A549 (cell line): ENCODE measurements at places on chromosomes 1 and 21. TPM values are rescaled to one million over a fixed set of nuclear protein-coding genes. Genes with fewer than 3 reads are reported as not detected.

DNA sequence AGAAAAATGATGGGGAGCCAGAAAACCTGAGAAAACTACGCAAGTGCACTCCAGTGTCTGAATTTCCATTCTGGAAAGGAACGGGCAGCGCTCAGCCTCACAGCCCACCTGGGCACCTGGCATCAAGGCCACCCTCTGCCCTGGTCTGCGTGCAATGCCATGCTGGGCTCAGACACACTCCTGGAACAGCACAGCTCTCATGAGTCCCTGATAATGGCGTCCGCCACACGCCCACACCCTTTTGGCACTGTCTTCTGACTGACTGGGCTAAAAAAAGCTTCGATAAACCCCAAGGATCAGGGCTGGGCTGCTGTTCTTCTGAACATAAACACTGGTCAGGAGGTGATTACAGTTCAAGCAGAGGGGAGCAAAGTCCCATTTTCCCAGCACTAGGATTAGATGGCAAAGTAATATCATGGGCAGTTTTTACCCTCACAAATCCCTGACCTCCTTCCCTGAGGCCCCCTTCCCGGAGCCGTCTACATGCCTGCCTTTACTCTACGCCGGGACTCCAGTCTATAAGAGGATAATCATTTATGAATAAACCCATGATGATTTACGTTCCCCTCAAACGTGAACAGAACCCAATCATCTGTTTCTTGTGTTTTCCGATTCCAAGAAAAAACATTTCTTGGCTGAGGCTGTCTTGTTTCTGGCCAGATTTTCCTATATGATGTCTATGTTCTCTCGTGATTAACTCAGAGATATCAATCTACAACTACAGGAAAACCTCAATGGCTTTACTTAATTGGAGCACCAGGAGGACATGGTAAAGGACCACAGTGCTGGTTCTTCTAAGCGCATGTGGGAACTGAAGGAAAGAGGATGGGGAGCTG, 22.6 kb downstream of the RCAN1 start:
- no peak for DNase-seq

The CFAP107 gene
- not detected in 3 replicates for polyA plus RNA-seq

- DNase-seq: no peak
These were observed 947 bp upstream of the RIT1 start for GRCh38 chr1:155912056-155912536.

DNA sequence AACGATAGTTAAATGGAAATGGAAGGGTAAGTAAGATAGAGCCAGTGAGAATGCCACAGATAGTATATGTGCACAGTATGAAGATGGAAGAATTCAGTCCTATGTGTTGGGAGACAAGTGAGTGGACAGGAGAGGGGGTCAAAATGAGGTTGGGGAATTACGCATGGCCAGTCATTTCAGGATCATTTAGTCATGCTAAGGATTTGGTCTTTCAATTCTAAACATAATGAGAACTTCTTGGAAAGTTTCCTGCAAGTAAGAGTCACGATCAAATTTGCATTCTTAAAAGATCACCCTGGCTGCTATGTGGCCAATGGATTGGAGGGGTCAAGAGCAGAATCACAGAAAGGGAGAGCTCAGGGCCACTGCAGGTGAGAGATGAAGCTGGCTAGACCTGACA, 64.0 kb upstream of the KCNK2 start:
- DNase-seq: no peak

- DNase-seq: peak; percentile 40
These were observed 9.6 kb downstream of the ACKR1 start for GRCh38 chr1:159214149-159214760.

- DNase-seq: no peak
These were observed 14.7 kb upstream of the CEP350 start for GRCh38 chr1:179939941-179940340.

GRCh38 chr1:186473047-186473446, 12.1 kb upstream of the PDC start:
- no peak for DNase-seq

DNA sequence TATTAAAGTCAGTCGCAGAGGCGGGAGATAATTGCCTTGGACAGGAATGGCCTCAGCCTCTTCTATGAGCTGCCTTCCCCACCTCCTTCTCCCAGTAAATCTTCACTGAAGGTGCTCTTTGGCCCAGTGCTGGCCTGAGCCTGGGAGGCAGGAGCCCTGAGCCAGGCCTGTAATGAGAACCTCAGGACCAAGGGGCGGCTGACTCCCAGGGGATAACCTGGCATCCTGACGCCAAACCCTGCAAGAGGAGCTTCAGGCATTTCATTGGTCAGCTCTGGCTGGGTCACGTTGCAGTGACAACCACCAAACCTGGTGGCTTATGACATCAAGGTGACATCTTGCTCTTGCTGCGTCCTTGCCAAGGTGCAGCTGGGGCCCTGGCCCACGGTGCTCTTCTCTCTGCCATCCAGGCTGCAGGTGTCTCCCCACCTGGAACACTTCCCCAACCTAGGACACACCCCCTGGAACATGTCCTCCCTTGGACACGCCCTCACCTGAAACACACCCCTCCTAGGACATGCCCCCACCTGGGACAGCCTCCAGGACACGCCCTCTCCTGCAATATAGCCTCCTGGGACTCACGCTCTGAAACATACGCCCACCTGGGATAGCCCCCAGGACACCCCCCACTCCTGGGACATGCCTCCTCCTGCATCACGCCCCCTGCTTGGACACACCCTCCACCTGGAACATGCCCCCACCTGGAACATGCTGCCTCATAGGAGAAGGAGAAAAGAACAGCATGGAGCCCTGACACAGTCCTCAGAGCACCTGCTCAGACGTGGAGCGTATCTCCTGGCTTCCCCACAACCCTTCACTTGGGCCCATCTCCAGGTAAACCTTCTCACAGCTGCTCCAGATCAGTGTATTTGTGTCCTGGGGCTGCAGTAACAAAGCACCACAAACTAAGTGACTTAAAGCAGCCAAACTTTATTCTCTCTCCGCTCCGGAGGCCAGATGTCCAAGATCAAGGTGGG, 333.6 kb downstream of the NPHP4 start:
- no peak for DNase-seq

The ADCY10 gene
- 0.03 to 0.08 TPM (median 0.04 TPM) in 3 replicates for polyA plus RNA-seq

The RPRD2 gene
- polyA plus RNA-seq: 9.0 to 10.3 TPM (median 9.8 TPM) in 3 replicates

- DNase-seq: peak; percentile 70
These were observed 38.1 kb downstream of the TNFRSF9 start for GRCh38 chr1:7902478-7903085.

The ITLN2 gene
- 0.22 TPM in 1 of 3 replicates, not detected in the others for polyA plus RNA-seq

The SH2D1B gene
- polyA plus RNA-seq: not detected in 3 replicates

The AMY1A gene
- polyA plus RNA-seq: not detected in 3 replicates

The EPHA8 gene
- polyA plus RNA-seq: not detected in 3 replicates

GRCh38 chr1:221164951-221165838, 286.0 kb downstream of the HLX start:
- DNase-seq: no peak

- DNase-seq: no peak
These were observed at the start of gene FABP3 for GRCh38 chr1:31373056-31373896. TSS of gene FABP3 (minus strand) at chr1:31373076. CDS start at chr1:31373014, 62 bp downstream.

The MAB21L3 gene
- 0.03 TPM in 2 of 3 replicates, not detected in the other for polyA plus RNA-seq

The ZBTB21 gene
- 5.4 to 5.7 TPM (median 5.4 TPM) in 3 replicates for polyA plus RNA-seq

DNA sequence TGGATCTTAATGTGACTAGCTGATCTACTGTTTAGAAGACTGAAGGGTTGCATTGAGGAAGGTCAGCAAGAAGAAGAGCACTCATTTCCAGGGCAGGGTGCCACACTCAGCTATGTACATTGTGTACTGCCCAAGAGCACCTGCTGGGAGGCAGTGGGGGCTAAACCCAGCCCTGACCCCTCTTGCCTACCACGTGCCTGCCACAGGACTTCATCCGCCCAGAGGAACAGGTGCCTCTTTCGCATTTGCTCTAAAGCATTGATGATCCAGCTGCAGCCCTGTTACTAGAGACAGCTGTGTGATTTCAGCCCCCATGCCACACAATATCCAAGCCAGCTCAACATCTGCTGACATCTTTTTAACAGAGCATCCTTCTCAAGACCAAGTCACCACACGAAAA, 341.8 kb downstream of the LMX1A start:
- DNase-seq: no peak

- peak; percentile 72 for DNase-seq
These were observed 683 bp upstream of the EFNA4 start for GRCh38 chr1:155062702-155063411.

GRCh38 chr21:41801321-41802197, 34.7 kb upstream of the RIPK4 start:
- DNase-seq: no peak

GRCh38 chr1:175132436-175132835, 60.1 kb downstream of the KIAA0040 start:
- no peak for DNase-seq

- no peak for DNase-seq
These were observed 2.3 kb downstream of the PANK4 start for GRCh38 chr1:2523891-2524609.

- no peak for DNase-seq
These were observed 72.9 kb downstream of the LBR start for GRCh38 chr1:225354906-225355305.

GRCh38 chr1:236534151-236534651, 10.4 kb downstream of the LGALS8 start:
- DNase-seq: no peak

DNA sequence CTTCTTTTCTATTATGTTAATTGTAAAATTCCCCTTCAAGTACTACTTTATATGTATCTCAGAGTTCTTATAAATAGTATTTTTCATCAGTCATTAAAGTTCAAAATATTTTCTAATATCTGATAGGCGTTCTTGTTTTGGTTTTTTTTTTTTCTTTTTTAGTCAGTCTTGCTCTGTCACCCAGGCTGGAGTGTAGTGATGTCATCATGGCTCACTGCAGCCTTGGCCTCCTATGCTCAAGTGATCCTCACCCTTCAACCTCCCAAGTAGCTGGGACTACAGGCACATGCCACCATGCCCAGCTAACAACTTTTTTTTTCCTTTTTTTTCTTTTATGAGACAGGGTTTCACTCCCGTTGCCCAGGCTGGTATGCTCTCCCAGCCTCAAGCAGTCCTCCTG, 27.3 kb downstream of the AGMAT start:
- no peak for DNase-seq

- DNase-seq: no peak
These were observed 5.7 kb upstream of the ZDHHC18 start for GRCh38 chr1:26820784-26821269.

The SPAG17 gene
- polyA plus RNA-seq: 0.05 to 0.13 TPM in 2 of 3 replicates, not detected in the other

GRCh38 chr1:248618878-248619277, 16.0 kb downstream of the OR2T11 start:
- peak; percentile 23 for DNase-seq

The WNT9A gene
- polyA plus RNA-seq: 1.2 TPM in 3 replicates

GRCh38 chr1:5473268-5473667, 519.0 kb downstream of the NPHP4 start:
- no peak for DNase-seq

- no peak for DNase-seq
These were observed 67.1 kb downstream of the FAAP20 start for GRCh38 chr1:2127187-2128145.

The TSACC gene
- 2.6 to 3.2 TPM (median 3.0 TPM) in 3 replicates for polyA plus RNA-seq

The AGTRAP gene
- polyA plus RNA-seq: 56.5 to 57.5 TPM (median 57.5 TPM) in 3 replicates

GRCh38 chr21:29368906-29369305, 70.2 kb downstream of the BACH1 start:
- no peak for DNase-seq

The RIPK4 gene
- polyA plus RNA-seq: 5.1 to 6.4 TPM (median 5.7 TPM) in 3 replicates

The FCER1A gene
- not detected in 3 replicates for polyA plus RNA-seq

The AZIN2 gene
- polyA plus RNA-seq: 0.83 to 1.6 TPM (median 1.6 TPM) in 3 replicates

DNA sequence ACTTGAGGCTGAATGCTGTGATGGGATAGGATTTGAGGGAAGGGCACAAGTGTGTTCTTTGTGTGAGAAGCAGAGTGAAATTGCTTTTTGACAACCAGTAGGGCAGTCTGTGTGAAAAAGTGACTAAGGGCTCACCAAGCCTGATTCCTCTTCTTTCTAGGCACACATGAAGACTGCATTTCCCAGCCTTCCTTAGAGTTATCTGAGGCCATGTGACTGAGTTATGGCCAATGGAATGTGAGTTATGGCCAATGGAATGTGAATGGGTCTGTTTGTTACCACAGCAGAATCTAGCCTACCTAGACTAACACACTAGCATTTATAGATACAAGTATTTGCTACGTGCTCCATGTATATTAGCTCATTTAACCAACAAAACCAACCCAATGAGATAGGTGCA, 35.3 kb upstream of the DIRAS3 start:
- no peak for DNase-seq

- DNase-seq: no peak
These were observed 15.9 kb downstream of the ERRFI1 start for GRCh38 chr1:8010080-8010664.

GRCh38 chr1:231882790-231883189, 256.2 kb downstream of the DISC1 start:
- DNase-seq: no peak

GRCh38 chr1:77044133-77044849, 174.9 kb downstream of the PIGK start:
- peak; percentile 4 for DNase-seq

The NASP gene
- polyA plus RNA-seq: 262 to 273 TPM (median 272 TPM) in 3 replicates

DNA sequence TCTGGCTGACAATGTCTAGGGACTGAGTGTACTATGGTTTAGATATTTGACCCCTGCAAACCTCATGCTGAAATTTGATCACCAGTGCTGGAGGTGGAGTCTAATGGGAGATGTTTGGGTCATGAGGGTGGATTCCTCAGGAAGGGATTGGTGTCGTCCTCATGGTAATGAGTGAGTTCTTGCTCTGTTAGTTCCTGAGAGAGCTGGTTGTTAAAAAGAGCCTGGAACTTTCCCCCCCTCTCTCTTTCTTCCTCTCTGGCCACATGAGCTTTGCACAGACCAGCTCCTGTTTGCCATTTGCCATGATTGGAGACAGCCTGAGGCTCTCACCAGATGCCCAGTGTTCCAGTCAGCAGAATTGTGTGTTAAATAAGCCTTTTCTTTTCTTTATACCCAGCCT, 36.6 kb upstream of the CNIH3 start:
- no peak for DNase-seq

GRCh38 chr1:197773856-197774255, 1.4 kb downstream of the DENND1B start:
- no peak for DNase-seq
